ENCODE measurements at places on chromosomes 12 and 14.

- no peak for DNase-seq
Measured at GRCh38 chr14:82073547-82073946, 539.9 kb upstream of the SEL1L start.

DNA sequence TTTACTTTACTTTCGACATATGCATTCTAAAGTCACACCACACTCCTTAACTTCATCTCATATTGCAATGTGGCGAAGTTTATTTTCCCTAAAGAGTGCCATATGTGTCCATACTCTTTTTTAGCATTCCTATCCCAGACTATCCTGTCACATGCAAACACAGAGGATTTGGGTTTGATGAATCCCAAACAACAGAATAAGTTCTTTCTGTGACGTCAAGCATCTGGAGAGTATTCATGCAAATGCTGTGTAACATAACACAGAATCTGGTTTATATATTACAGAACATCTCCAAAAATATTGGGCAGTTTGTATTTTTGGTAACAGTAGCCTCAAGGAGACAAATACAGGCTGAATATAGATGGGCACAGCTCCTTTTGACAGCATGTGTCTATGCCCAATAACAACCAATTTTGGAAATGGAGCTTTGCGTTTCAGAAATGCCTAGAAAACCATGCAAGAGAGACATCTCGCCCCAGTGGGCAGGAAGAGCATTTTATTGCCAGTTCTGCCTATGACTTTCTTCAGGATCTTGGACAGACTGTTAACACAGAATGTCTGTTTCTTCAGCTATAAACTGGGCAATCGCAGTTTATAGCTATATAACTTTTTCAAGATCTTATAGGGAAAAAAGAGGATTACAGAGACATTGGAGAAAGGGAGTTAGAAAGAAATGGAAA, 190.8 kb downstream of the ADAMTS20 start:
- DNase-seq: no peak

GRCh38 chr12:57006809-57007475, 596 bp upstream of the ZBTB39 start:
- no peak for DNase-seq

DNA sequence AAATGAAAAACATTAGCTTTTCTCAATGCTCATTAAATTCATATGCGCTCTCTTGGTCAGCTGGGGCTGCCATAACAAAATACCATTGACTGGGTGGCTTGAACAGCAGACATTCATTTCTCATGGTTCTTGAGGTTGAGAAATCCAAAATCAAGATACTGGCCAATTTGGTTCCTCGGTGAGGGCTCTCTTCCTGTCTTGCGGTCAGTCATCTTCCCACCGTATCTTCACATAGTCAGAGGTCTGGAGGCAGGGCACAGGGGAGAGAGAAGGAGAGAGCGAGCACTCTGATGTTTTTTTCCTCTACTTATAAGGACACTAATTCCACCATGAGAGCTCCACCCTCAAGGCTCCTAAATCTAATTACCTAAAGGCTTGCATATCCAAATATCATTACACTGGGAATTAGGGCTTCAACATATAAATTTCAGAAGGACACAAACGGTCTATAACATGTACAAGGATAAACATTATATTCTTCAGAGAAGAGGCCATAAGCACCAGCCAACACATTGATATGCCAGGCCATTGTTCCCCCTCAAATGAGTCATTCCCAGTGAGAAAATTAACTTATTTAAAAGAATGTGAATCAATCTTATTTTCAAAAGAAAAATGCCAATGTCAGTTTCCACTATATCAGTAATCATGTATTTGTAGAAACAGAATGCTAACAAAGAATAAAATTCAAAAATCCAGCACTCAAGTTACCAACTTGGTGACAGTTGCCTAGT, 152.2 kb downstream of the BTG1 start:
- no peak for DNase-seq

DNA sequence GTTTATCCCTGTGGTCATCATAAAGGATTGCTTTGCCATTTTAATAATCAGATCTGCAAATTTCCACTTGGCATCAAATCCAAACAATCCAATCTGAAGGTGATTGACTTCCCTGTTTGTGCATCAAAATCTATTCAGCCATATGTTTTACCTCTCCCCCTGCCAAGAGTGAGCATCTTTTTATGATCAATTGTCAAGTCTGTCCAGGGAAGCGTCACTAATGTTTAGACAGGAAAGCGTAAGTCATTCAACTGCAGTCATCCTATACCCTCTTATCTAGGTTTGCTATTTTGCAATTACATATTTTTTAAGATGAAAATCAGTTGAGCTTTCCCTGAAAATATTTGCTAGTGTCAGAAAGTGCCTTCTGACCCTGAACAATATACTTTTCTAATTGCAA, 1224.1 kb upstream of the SEL1L start:
- DNase-seq: no peak

GRCh38 chr14:71647086-71647784, 285.0 kb upstream of the RGS6 start:
- no peak for DNase-seq

GRCh38 chr12:19561411-19561961, 122.2 kb downstream of the AEBP2 start:
- no peak for DNase-seq
